Activated naive CD8-positive, alpha-beta T cell treated with anti-CD3 and anti-CD28 coated beads for 36 hours (primary cell): ENCODE measurements at places on chromosomes 7 and 10.

GRCh38 chr10:663831-664251 is 25.6 kb downstream of the DIP2C start:
- no peak for DNase-seq

GRCh38 chr10:63919575-63920279 is 398.5 kb downstream of the REEP3 start:
- no peak for DNase-seq

DNA sequence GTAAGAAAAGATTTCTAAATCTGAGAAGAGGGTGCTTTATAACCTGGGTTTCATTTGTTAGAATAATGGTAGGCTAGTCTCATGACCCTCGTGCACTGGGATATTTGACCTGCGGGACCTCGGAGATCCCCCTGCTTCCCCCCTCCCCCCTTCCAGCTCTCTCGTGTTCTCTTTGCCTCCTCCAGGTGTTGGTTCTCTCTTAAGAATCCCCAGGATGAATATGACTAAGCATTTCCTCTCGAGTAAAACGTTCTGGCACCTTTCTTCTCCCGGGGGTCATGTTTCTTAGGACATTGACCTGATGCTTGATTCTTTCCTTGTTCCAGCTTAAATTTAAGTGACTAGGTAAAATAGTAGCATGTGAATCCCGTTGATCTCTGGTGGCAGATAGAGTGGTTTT is 71.2 kb downstream of the SHH start:
- DNase-seq: no peak

DNA sequence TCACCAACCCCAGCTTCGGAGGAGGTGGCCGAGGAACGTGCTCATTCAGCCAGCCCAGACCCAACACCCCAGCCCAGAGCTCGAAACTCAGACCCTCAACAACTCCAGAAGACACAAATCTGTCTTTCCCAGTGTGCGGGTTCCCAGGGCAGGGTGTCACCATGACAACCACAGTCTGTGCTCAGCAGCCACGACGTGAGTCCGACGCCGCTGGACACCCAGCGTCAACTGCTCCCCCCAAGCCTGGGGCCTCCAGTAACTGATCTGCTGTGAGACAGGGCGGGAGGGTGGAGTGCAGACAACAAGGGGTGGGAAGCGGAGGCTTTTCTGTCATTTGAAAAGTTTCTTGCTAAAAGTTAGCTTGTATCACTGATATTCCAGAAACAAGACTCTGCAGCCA is 167.2 kb downstream of the MAD1L1 start:
- no peak for DNase-seq

DNA sequence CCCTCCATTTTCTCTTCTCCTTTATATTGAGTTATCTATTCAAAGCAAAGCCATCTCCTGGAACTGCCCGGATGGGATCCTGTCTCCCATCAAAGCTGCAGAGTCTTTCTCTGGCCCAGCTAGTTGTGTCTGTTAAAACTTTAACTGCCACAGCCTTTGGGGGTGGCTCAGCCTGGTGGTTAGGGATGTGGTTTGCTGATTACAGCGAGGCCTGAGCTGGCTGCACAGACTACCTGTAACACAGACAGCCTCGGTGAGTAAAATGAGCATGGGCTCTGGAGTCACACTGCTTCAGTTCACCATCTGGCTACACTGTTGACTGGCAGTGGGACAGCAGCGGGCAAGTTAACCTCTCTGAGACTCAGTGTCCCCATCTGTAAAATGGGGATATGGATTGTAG is 18.4 kb upstream of the HABP2 start:
- no peak for DNase-seq

GRCh38 chr7:157487046-157487770 is 150.4 kb downstream of the DNAJB6 start:
- DNase-seq: no peak

DNA sequence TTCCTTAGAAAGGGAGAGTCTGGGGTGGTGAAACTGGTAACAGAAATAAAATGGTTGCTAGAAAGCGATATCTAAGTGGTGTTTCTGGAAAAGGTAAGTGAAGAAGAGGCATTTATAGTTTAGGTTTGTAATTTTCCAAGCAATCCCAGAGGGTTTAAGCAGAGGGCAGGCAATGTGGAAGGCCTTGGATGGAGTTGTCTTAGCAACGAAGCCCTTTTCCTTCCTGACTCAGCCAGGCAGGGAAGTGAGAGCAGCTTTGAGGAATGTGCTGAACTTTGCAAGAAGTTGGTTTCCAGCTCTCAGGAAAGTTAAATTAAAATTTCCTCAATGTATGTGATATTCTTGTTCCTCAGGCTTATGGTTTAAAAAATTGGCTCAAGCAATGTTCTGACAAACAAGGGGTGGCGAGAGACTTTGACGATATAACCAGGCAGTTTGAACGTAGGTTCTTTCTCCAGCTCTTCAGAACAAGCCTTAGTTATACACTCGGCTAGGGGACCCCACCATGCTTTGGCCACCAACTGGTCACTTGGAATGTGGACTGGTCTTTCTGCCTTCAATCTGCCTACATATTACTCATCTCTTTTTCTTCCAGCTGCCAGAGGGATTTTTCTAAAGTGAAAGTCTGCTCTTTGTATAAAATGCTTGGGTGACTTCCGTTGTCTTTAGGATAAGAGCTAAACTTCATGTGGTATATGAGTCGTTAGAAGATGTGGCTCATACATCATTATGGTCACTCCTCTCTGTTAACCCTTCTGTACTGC is 66.9 kb upstream of the SLC25A13 start:
- no peak for DNase-seq

DNA sequence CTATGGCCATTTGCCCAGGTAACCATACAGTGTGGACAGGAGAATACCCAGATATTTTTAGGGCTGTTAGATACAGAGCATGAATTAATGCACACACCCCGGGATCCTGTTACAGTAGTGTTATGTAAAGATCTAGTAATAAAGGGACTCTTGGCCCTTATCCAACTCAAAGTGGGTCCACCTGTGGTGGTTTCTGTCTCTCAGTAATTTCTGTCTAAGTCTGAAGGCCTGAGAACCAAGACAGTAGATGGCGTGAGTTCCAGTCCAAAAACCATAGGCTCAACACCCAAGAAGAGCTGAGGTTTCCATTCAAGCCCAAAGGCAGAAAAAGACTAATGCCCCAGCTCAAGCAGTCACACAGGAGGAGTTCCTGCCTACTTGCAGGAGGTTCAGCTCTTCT is 277.7 kb downstream of the ZEB1 start:
- no peak for DNase-seq

DNA sequence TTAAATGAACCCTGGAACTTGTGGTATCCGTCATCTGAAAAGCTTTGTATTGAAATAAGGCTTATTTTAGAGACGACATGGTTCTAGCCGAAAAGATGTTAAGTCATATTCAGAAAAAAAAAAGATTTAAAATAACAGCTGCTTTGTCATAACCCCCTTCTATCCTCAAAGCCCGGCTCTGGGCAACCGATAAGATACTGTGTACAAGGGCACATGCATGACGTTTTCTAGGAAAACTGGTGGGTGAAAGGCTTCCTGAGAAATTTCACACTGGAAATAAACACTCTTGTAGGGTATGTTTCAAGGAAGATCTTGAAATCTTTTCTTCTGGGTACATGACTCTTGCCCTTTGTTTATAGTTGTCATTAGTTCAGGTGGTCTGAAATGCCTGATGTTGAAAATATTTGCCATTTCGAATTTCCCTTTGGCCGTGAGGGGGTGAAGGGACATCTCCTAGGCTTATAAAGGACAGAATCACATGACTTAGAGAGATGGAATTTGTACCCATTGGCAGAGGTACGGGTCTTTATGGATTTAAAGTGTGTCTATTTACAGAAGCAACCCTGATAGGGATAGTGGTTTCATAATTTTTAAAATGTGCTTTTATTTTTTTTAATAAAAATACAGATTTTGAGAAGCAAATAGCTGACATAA is 232.5 kb downstream of the PTEN start:
- no peak for DNase-seq

DNA sequence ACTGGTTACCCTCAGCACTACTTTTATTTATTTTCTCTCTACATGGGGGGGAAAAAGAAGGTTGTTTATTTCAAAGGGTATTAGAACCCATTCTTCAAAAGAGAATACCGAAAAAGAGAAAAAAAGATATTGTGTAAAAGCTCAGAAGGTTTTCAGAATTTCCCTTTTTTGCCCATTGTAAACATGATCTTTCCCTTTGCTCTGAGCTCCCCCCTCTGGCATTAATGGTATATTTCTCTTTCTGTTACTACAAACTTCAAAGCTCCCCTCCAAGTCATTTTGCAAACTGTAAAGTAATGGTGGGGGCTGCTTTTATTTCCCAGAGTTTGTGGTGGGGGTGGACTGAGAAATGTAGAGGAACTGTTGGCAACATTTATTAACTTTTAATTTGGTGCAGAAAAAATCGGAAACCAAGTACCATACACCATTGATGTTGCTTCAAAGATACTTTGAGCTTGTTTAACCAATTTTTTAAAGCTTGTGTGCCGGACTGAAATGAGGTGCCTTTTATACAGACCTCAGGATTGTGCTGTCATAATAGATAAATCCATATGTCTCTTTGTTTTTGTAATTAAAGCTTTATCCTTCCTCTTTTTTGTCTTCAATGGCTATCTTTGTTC is 181.5 kb downstream of the EXOC4 start:
- DNase-seq: no peak

- DNase-seq: no peak
Observed at GRCh38 chr7:30894866-30895605, 16.6 kb upstream of the AQP1 start.

GRCh38 chr7:123024989-123025758 is 29.7 kb upstream of the TAS2R16 start:
- no peak for DNase-seq

- DNase-seq: peak; percentile 8
Observed at GRCh38 chr7:107505997-107506673, 36.3 kb downstream of the GPR22 start.

GRCh38 chr10:119852277-119852676 is 20.4 kb downstream of the MCMBP start:
- no peak for DNase-seq

DNA sequence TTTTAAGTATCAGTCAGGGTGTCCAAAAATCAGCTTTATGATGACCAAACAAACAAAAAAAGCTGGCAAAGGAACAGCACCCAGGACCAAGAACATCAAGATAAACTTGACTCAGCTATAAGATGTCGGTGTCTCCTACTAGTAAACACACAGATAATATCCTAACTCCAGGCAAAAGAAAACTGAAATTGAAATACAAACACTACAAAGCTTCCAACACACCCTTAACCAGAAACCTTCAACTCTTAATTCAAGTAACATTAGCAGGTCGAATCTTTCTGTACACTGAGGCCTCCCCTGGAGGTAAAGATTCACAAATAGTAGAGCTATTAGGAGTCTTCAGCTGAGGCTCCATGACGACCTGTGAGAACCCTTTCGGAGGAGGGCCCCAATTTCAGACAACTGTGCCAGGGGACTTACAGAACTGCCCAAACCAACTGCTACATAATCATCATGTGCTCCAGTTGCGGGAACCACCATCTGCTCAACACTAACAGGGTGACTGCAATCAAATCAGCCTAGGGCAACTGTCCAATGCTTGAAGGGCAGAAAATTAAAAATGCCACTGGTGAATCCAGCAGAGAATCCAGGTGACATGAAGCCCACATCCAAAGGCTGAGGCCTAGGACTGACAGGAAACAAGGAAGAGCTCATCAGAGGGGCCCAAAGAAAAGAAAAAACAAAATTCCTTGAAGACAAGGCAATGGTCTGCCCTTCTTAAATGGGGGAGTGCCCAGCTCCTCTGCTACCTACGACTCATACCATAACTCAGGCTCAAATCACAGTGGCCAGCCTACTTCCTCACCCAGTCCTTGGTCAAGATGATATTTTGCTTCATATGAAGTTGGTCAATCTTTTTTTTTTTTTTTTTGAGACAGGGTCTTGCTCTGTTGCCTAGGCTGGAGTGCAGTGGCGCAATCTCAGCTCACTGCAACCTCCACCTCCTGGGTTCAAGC is 20.0 kb downstream of the XPNPEP1 start:
- no peak for DNase-seq

DNA sequence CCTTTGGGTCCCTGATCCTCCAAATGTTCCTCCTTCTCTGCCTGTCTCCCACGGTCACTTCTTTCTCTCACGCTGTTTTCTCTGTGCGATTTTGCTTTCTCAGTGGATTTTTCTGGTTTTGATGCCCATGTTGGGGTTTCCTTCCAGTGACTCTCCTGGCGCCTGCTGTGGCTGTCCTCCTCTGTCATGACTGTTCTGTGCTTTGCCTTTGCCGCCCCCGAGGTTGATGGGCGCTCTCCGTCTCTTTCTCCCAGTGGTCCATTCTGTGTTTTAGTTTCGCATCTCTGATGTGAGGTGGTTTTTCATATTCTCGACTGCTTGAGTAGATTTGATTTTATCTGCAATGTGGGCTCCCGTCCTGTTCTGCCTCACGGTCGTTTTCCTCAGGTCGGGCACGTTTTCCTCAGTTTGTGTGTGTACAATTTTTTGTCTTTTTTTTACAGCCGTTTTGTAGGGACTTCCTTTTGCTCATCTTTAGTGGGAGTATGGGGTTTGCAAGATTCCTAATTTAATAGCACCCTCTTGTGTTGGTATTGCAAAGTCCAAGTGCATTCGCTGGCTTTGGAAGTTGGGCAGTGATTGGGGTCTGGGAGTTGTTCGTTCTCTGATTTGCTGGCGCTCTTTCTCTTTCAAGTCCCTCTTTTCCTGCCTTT is 100.0 kb downstream of the INPP5A start:
- DNase-seq: no peak

DNA sequence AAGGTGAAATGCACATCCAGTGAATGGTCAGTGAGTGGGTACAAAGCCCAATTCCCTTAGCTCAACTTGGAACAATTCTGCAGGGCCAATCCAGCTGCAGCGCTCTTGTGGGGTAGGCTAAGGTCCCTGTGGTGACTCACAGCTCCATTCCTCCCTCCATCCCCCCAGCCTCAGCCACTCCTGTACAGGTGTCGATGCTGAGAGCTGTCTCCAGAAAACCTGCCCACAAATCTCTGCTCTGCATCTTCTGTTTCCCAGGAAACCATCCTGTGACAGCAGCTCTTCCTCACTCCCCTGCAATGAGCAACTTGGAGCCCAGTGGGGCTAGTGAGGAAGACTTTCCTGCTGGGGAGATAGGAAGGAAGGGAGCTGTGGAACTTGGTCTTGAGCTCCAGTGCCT is 244.7 kb upstream of the GPR26 start:
- no peak for DNase-seq

GRCh38 chr7:122651451-122651850 is 47.5 kb downstream of the RNF133 start:
- no peak for DNase-seq
